Fibroblast of the aortic adventitia (primary cell): ENCODE measurements at places on chromosomes 13 and 19. TPM values are rescaled to one million over a fixed set of nuclear protein-coding genes. Genes with fewer than 3 reads are reported as not detected.
A peak's percentile ranks its signal among the peaks of the same experiment; 100 is the strongest.

- DNase-seq: no peak
Measured at GRCh38 chr19:37893845-37894575, 12.4 kb downstream of the WDR87 start.

DNA sequence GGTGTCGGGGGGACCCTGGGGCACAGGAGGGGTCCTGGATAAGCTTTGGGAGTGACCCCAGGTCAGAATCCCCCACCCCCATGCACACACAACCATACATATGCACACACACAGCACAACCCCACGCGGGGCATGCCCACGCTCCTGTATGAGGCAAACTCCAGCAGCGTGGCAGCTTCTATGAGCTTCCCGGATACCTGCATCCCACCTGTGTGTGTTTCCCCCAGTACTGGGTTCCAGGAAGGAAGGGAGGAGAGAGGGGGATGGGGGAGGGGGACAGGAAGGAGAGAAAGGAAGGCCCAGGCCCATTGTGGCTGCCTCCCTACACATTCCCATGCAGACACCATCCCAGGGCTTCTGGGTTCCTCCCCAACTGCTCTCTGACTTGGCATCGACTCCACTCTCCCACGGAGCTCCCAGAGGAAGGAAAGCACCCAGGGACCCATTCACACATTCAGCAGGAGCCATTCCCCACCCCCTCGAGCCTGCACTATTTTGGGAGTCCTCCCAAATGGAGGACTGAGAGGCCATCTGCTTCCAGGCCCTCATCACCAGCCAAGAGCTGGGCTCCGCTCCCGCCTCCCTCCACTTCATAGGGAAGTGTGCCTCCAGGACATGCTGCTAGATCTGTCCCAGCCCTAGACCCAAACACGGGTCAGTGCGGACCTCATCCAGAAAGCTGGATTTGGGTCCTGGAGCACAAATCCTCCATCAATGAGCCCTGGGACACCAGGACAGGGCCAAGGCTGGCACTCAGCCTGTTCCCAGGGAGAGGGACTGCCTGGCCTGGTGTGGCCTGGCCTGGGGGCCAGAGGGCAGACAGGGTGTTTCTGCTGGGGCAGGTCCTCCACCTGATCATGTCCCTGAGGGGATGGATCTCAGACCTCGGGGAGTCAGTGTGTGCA is 13.2 kb downstream of the PRR36 start:
- no peak for DNase-seq

GRCh38 chr19:49565261-49565660 is 15.1 kb downstream of the NOSIP start:
- peak; percentile 52 for DNase-seq

DNA sequence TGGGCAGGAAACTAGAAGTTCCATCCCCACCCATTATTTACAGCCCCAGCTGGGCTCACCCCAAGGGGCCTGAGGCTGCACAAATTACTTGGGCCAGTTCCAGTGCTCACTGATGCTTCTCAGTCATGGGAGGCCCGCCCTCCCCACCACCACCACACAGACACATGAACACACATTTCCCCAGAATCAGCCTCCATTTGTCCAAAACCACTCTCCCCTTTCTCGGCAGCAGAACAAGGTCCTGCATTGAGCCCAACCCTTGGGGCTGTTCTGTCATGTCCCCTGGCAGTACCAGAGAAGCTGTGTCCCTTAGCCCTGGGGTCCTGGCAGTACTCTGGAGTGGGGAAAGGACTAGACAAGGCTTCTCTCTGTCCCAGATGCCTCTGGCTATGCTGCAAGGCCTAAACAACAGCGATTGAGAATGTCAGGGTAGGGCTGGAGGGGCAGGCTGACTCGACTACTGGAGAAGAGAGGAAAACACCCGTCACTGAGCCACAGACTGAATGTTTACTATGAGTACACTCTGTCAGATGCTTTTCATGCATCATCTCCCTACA is 21.8 kb downstream of the SAMD4B start:
- peak; percentile 78 for DNase-seq

RAB4B gene
- 9.0 and 10.1 TPM in 2 replicates for total RNA-seq
